ENCODE measurements at places on chromosomes 2 and 18.

DNA sequence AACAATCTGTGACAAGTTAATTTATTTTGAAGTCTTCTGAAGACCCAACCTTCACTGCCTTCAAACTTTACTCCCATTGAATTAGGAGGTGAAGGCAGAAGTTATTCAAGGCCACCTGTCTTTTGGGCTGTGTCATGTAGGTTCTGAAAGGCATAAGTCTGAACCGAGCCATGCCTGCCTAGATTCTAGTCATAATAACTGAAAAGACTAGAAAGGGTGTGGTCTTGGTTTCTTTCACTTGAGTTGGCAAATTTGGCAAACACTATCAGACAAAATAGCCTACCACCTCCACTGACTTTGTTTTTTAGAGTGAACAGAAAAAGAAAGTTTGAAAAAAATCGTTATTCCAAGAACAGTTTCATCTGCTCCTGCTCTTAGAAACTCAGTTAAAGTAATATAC is 38.4 kb downstream of the PPM1B start:
- no peak for DNase-seq

DNA sequence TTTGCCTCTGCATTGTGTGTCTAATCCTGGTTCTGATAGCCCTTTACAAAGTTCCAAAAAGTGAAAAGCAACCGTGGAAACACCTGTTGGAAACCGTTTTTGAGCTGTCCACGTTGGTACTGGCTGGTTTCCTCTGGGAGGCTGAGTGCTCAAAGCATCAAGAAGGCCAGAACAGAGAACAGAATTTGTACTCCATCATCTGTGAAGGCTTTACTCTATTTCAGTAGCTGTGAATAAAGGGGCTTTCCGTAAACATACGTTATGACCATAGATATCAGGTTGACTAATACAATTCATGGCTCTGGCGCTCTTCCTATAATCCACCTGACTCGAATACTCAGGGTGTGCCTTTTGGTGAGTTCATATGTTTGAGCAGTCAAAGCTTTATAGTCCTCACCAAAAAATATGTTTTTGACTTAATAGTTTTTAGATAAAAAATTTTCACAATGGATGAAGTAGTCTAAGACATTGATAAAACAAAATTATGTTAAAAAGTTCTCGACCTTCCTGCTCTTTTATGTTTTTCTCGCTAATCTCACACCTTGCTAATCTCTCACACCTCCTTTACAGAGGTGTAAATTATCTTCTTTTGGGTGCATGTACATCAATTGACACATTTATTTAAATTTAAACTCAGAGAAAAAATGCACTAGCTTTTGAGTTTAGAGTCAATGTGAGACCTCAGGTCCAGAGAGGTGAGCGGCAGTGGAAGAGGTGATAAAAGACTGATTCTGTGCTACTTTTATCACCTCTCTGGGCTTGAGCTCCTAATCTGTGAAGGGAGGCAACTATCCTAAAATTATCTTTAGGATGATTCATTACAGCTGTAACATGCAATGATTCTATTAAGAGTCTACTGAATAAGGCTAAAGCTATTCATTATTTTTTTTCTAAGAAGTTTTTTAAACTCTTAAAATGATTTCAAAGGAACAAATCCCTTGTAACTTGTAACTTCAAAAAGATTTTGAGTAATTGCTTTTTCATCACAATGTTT is 65.3 kb downstream of the CXCR4 start:
- no peak for DNase-seq

GRCh38 chr2:65666156-65666725 is 233.8 kb upstream of the SPRED2 start:
- no peak for DNase-seq

- no peak for DNase-seq
Observed at GRCh38 chr2:3612639-3613523, 18.0 kb downstream of the COLEC11 start.
